ENCODE measurements at places on chromosomes 13 and 19.

DNA sequence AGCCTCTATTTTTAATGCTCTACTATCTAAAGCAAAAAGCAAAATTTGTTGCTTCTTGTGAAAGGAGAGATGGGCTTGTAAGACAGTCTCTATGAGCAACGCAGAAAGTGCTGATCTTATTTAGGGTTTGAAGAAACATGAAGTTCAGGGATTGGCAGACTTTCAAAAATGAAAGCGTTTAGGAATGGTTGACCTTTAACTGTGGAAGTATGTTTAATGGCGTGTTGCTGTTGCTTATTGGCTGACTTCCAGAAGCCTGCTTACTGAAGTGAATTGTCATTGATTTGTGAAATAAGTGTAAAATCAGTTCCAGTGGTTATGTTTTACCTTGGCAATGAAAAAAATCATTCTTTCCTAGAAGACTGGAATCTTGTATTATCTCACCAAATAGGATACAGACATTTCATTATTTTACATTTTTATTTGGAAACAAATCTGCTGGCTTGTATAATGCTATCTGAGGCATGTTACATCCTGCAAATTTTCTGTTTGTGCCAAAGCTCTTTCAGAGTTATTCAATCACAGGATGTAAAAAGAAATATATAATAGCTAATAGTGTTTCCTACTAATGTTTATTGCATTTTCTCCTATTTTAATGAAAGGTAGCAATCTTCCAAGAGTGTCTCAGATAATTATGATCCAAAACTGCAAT, 221.3 kb upstream of the SLITRK6 start:
- DNase-seq, result peak; percentile 2

DNA sequence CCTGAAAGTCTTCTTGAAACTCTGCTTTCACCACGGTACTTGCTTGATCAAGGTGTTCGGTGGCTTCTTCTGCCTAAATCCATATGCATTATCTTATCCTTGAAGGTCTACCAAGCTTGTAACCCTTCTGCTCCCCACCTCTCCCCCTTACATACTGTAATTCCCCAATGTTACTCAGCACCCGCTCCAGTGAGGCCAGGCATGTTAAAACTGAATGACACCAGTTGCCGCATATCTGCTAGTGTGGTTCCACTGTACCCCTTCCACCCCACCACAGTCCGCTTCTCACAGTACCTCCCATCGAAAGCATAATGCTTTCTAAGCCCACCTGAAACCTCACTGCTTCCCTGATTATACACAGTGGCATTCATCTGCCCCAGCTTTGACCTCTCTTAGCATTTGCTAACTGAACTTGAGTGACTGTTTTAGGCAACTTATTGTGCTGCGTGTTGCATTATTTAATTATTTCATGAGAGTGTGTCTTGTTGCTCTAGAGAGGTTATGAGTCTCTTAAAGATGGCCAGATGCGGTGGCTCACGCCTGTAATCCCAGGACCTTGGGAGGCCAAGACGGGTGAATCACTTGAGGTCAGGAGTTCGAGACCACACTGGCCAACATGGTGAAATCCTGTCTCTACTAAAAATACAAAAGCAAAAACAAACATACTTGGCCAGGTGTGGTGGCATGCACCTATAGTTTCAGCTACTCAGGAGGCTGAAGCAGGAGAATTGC, 87.6 kb upstream of the MBNL2 start:
- DNase-seq, result no peak

DNA sequence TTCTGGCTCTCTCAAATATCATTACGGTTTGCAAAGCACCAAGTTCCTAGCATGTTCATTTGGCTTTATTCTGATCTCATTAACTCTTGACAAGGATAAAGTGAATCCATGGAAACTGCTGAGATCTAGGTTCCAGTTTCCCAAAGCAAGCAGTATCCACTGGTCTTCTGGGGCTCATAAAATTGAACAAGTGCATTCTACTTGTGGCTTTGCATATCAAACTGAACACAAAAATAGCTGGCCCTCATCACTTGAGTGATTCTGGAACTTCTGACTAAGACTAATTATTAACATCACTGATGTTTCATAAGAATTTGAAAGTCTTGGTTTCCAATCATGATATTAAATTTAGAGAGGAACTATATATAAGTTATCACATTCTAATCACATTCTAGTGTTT, 6.3 kb upstream of the KCTD12 start:
- no peak for DNase-seq

- DNase-seq, result no peak
Observed at GRCh38 chr13:112668924-112669323, 20.9 kb upstream of the ATP11A start.

DNA sequence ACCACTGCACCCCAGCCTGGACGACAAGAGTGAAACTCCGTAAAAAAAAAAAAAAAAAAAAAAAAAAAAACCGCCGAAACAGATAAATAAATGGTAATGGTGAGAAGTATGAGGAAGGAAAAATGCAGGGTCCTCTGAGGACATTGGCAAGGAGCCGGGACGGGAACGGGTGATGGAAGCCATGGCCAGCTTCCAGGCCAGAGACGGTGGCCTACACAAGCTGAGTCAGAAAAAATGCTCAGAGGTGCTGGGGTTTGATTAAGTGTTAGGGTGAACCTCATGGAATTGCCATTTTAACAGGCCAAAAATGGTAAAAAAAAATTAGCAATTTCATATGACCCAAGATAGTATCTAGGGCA, 866 bp upstream of the ZSWIM4 start:
- DNase-seq, result peak; percentile 30

DNA sequence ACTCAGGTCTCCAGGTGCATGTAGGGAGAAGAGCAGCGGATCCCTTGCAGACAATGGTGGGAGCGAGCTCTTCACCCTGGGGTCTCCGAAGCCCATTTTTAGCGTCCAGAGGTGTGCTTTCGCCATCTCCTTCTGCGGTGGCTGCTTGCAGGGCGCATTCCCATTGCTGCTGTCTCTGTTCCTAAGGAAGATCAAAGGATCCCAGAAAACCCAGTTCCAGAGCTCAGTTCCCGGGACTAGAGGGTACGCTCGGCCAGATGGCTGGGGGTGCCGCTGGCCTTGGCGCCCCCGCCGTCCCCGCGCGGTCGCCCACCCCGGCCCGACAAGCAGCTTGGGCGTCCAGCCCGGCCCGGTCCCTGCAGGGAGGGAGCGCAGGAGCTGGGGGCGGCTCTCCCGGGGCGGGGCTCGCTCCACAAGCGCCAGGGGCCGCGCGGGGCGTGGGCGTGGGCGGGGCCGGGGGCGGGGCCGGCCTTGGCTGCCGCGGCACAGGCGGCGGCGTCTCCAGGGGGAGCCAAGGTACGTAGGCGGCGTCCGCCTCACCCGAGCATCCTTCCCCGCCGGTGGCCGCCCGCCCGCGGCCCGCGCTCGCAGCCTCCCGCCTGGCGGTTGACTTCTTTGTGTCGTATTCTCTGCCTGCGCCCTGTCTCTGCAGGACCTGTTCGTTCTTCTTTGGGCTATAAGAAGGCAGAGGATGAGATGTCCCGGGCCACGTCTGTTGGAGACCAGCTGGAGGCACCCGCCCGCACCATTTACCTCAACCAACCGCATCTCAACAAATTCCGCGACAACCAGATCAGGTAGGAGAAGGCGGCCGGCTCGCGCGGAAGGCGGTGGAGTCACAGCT, 96.8 kb downstream of the ATP8A2 start:
- DNase-seq, result peak; percentile 36

DNA sequence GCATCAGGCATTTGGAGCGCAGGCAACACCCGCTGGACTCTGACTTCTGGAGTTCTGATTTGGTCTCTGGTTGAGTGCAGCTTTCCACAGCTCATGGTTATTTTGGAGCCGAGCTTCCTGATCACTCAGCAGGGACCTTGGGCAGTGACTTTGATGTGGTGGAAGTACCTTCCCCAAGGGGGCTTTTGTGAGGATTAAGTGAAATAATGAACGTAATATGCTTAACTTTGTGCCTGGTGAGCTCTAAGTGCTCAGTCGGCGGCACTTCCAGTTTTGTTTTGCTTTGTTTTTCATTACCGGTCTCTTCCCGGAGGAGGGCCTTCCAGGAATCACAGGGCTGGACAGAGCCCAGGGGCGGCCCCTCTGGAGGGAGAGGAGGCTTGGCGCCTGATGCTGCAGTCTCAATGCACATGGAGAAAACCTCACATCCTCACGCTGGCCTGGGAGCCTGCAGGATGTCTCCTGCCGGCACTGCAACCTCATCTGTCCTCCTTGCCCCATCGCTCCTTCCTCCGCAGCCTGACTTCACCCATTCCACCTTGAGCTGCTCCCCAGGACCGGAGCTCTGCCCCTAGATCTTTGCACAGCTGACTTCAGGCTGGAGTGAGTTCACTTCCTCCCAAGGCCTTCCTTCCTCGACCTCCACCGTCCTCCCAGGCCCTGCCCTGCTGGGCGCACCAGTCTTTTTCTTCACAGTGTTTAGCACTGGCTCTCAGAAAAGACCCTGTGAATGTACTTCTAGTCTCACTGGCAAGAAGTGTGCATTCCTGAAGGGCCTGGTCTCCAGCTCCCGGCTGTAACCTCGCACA, 1.5 kb downstream of the PLEKHF1 start:
- no peak for DNase-seq

GRCh38 chr19:3792114-3792513, 5.9 kb upstream of the MATK start:
- DNase-seq, result no peak

- no peak for DNase-seq
Observed at GRCh38 chr19:10809651-10810285, 26.2 kb downstream of the TMED1 start.

- DNase-seq, result no peak
Observed at GRCh38 chr19:50002386-50002960, 22.7 kb downstream of the VRK3 start.

GRCh38 chr13:30037766-30038165, 187.3 kb upstream of the UBL3 start:
- DNase-seq, result no peak

- DNase-seq, result no peak
Observed at GRCh38 chr19:51784922-51785690, 9.9 kb upstream of the FPR3 start.

- DNase-seq, result no peak
Observed at GRCh38 chr13:59452189-59452890, 711.4 kb downstream of the DIAPH3 start.

GRCh38 chr13:73542446-73542845, 483.6 kb downstream of the KLF5 start:
- no peak for DNase-seq

DNA sequence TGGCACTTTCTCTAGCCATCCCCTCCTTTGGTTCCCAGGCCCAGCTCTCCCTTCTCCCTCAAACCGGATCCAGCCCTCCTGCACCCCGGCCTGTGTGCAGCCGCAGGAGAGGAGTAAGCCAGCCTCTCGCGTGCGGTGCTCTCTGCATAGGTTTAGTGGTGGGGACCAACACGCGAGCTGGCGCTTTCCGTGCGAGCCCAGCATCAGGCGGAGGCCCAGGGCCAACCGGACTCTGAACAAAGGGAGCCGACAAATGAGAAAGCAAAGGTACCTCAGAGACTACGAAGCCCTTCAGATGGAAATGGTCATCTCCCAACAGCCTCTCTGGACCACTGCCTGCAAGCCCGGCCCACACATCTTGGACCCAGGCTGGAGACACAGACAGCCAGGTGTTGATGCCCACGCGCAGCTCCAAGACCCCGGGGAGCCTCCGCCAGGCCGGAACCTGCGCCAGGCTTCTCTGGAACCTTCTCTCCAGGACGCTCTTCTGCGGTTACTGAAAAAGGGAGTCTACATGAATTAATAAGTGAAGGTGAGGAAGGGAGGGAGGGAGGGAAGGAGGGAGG, 16.5 kb upstream of the LATS2 start:
- DNase-seq, result no peak

GRCh38 chr19:56317749-56318148, 3.1 kb upstream of the ZSCAN5A start:
- DNase-seq, result no peak

- DNase-seq, result peak; percentile 66
Observed at GRCh38 chr19:43555185-43555770, 20.0 kb downstream of the XRCC1 start.

DNA sequence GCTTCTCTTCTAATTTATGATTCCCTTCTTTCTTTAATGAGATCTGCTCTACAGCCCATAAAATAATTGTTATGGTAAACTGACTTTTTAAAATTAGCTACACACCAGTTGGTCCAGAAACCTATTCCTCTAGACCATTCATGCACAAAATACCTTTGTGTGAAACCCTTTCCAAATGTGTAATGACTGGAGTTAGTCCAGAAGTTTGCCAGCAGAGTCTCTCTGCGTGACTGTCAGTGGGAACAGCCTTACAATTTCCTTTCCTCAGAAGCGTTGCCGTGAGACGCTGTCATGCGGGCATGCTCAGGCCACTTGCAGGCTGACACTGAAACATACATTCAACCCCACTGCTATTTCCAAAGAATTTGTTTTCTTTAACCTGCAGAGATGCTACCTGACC, 965.2 kb downstream of the PCDH9 start:
- no peak for DNase-seq

DNA sequence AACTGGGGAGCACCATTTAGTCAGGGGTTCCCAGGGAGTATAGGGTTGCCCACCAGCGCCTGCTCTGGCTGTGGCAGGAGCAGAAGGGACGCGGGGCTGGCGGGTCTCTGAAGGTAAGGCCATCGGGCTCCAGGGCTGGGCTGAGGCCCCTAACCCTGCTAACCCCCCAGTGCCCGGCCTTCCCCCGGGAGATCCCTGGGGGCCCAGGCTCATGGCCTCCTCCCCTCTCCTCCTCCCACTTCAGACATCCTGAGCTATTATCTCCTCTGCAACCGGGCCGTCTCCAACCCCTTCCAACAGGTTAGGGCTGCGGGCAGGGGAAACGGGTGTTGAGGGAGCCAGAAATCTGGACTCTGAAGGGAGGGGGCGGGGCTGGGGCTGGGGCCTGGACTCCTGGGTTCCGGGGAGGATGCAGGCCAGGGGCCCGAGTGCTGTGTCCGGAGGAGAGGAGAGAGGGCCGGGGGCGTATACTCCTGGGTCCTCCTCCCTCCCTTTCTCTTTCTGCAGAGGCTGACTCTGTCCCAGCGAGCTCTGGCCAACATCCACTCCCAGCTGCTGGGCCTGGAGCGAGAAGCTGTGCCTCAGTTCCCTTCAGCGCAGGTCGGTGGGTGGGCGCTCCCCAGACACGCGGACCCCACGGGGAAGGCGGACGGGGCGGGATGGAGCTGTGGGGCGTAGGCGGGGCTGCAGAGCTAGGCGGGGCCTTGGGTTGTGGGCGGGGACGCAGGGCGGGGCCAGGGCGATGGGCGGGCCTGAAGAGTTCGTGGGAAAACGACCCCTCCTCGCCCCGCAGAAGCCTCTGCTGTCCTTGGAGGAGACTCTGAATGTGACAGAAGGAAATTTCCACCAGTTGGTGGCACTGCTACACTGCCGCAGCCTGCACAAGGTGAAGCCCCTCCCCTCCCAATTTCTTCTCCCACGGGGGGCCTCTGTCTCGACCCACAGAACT, 15.3 kb downstream of the TTYH1 start:
- peak; percentile 44 for DNase-seq

- DNase-seq, result no peak
Observed at GRCh38 chr13:67138970-67139369, 91.2 kb downstream of the PCDH9 start.

DNA sequence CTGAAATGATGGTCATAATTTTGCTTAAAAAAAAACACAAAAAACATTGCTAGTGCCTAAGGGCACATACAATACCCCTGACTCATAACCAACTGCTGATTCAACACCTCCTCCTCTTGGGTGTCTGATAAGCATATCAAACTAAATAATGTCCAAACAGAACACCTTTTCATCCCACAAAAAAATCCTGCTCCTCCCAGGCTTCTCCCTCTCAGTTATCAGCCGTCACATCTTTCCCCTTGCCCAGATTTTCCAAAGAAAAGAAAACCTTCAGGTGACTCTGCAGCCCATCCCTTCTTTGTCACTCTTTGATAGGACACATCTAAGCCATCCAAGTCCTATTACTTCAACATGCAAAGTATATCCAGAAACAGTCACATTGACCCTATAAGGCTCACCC, 46.9 kb downstream of the ABCC4 start:
- no peak for DNase-seq

- DNase-seq, result no peak
Observed at GRCh38 chr13:75341028-75341427, 140.9 kb downstream of the TBC1D4 start.
